Activated CD8-positive, alpha-beta T cell treated with anti-CD3 and anti-CD28 coated beads for 36 hours (primary cell): ENCODE measurements at places on chromosomes 12 and 14. TPM values are rescaled to one million over a fixed set of nuclear protein-coding genes. Genes with fewer than 3 reads are reported as not detected.

DNA sequence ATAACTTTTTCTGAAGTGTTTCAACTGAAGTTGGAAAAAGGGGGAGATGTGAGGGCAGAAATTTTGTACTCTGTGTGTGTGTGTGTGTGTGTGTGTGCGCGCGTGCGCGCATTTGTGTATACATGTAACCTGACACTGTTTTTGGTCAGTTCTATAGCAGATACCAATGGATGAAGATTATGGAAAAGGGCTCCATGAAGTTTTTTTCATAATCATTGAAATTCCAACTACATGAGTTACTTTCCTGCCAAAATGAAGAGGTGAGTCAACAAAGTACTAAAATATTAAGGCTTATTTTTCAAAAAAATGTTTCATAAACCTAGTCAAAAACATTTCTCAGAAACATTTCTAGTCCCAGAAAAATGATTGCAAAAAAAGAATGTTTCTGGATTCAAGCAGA is 25.7 kb upstream of the CERS5 start:
- H3K27me3 ChIP-seq: no peaks in the 10 kb centered on the region
- H3K36me3 ChIP-seq: peaks cover 24% of the 10 kb centered on the region
- no peak overlapping the region for H3K4me3 ChIP-seq
- DNase-seq: no peak
- peak overlapping the region; percentile 30 for H3K27ac ChIP-seq
- H3K4me1 ChIP-seq: peaks cover 15% of the 10 kb centered on the region

DNA sequence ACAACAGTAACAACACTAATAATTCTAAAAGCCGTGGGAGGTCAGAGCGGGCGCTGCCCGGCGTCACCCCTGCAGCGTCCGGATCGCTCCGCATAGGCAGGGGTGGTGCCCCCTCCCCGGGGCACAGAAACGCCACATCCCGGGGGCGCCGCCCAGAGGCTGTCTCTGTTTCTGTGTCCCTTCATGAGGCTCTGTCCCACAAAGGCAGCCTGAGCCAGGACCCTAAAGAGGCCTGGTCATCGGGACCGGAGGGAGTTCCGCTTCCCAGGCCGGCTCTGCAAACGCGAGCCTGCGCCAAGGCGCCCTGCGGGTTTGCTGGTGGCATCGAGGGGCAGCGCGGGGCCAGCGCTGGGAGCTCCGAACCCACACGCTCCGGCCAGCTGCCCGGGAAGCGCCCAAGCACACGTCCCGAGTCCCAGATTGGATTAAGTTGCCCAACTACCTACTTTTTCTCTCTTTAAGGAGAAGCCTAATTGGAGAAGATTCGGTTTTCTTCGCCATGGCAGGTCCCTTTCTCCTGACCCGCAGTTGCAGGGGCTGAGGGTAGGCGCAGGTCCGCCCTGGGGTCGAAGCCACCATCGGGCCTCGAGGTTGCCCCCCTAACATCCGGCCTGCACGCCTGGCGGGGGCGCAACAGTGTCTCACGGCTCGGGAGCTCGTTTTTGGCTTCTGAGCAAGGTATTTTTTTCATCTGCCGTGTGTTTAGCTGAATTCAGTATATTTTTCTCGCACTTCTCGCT is 421.7 kb downstream of the VRK1 start:
- peaks cover 19% of the 10 kb centered on the region for H3K4me1 ChIP-seq
- H3K36me3 ChIP-seq: no peaks in the 10 kb centered on the region

GRCh38 chr12:15987696-15988095 is 76.6 kb downstream of the DERA start:
- no peak overlapping the region for H3K27ac ChIP-seq
- no peaks in the 10 kb centered on the region for H3K4me1 ChIP-seq
- H3K36me3 ChIP-seq: peaks cover 50% of the 10 kb centered on the region
- no peak for DNase-seq
- H3K27me3 ChIP-seq: no peaks in the 10 kb centered on the region
- no peak overlapping the region for H3K4me3 ChIP-seq

The TAS2R8 gene
- total RNA-seq: not detected

The TMCC3 gene
- 0.25 TPM for total RNA-seq

DNA sequence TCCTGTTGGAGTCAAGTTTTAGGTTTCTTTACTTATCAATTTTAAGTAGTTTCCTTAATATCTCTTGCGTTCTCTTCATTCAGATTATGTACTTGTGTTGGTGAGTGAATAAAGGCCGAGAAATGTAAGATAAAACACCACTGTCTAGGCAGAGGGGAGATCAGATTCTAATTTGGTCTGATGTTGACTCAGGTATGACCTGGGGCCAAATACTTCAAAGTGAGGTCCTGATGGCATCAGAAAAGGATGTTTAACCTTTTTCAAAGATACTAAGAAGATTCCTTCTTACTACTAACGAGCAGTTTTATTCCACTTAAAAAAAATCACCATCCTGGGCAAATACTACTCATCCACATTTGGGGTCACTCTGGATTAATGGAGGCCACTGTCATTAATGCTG is 26.9 kb downstream of the APPL2 start:
- no peak overlapping the region for H3K27ac ChIP-seq
- peaks cover 10% of the 10 kb centered on the region for H3K36me3 ChIP-seq
- peaks cover 7% of the 10 kb centered on the region for H3K4me1 ChIP-seq

GRCh38 chr12:91104812-91105466 is 6.4 kb downstream of the LUM start:
- no peak for DNase-seq
- H3K4me3 ChIP-seq: no peak overlapping the region
- no peaks in the 10 kb centered on the region for H3K36me3 ChIP-seq
- H3K27ac ChIP-seq: no peak overlapping the region
- H3K4me1 ChIP-seq: no peaks in the 10 kb centered on the region

The TIGAR gene
- total RNA-seq: 8.7 TPM

- DNase-seq: no peak
- H3K27me3 ChIP-seq: no peaks in the 10 kb centered on the region
- H3K36me3 ChIP-seq: no peaks in the 10 kb centered on the region
- H3K4me1 ChIP-seq: no peaks in the 10 kb centered on the region
Measured at GRCh38 chr12:8817856-8818255, 4.6 kb upstream of the A2ML1 start.

The CBX5 gene
- 128 TPM for total RNA-seq

The KRT6C gene
- total RNA-seq: not detected

DNA sequence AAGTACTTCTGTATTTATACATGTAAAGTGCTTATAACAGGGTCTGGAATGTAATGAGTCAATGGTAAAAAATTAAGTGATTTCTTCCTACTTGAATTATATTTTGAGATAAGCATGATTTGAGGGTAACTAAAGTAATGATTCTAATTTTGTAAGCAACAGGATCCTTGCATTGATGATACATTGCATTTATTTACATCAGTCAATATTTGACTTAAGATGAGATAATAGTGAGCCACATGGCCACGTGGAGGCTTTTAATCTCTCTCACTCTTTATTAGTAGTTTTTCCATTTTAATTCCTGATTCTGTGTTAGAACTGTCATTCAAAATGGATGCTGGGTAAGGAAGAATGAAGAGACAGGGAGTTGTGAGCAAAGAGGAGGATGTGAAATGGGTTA is 298.1 kb upstream of the PRICKLE1 start:
- H3K27ac ChIP-seq: no peak overlapping the region
- H3K27me3 ChIP-seq: no peaks in the 10 kb centered on the region

GRCh38 chr14:104542871-104543830 is 36.4 kb upstream of the C14orf180 start:
- no peaks in the 10 kb centered on the region for H3K4me1 ChIP-seq
- no peaks in the 10 kb centered on the region for H3K36me3 ChIP-seq
- H3K27ac ChIP-seq: no peak overlapping the region
- H3K27me3 ChIP-seq: peaks cover 12% of the 10 kb centered on the region
- DNase-seq: no peak

- peaks cover 2% of the 10 kb centered on the region for H3K4me1 ChIP-seq
- H3K27ac ChIP-seq: no peak overlapping the region
- H3K4me3 ChIP-seq: no peak overlapping the region
- H3K27me3 ChIP-seq: no peaks in the 10 kb centered on the region
- no peaks in the 10 kb centered on the region for H3K36me3 ChIP-seq
Measured at GRCh38 chr14:96270565-96271420, 14.8 kb downstream of the BDKRB1 start.

DNA sequence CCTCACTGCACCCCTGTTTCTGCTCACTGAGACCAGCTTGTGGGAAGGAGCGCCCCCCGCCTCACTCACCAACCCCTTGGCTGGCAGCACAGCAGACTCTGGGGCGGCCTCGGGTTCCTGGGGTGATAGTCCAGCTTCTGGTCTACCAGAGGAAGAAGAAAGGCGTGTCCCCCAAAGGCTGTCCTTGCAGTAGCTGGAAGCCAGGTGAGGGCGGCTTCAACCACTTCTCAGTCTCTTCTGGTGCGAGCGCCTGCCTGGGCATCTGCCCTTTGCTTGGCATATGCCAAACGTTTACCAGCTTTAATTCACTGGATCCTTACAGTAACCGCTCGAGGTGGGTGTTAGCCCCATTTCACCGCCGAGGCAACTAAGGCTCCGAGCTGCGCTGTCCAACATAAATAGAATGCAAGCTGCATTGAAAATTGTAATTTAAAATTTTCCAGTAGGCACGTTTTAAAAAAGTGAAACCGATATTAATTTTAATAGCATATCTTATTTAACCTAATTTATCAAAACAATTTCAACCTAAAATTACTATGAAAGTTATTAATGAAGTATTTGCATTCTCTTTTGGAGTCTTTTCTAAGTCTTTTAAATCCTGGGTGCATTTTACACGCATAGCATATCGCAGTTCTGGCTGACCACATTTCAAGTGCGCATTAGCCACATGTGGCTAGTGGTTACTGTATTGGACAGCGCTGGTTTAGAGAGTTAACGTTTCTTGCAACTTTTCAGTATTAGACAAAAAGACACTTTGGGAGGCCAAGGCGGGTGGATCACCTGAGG is 872 bp downstream of the FAM177A1 start:
- H3K27me3 ChIP-seq: no peaks in the 10 kb centered on the region
- peak overlapping the region; percentile 97 for H3K27ac ChIP-seq
- H3K4me1 ChIP-seq: peaks cover 25% of the 10 kb centered on the region

DNA sequence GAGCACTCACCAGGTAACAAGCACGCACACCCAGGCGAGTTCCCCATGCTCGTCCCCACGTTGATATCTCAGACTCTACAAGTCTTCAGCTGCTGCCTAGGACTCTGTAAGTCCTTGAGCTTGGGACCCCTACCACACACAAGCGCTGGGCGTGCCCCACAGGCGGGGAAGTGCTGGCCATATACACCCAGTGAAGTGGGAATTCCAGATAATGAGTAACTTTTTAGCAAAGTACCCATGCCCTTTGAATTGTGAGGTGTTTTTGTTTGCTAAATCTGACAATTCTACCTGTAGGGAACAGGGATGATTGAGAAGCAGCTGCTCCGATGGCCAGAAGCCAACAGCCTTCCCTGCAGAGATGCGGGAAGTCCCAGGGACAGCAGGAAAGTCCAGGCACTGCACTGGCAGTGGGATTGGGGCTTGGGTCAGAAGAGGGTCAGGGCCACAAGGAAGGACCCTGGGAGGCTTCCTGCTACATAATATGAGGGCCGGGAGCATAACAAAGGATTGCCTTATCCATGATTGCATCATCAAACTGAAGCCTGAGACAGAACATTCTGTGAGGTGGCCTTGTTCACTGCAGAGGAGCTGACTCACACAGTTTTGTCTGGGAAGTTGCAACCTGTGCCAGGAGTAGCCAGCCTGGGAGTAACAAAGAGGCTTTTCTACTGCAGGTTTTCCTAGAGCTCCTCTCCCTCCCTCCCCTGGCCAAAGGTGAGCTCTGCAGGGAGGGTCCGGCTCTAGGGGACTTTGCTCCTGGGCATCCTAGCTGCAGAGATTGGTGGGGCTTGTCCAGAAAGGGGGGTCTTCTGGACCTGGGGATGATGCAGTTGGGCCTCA is 13.2 kb upstream of the SERPINA3 start:
- no peaks in the 10 kb centered on the region for H3K36me3 ChIP-seq
- no peak overlapping the region for H3K27ac ChIP-seq
- peaks cover 3% of the 10 kb centered on the region for H3K27me3 ChIP-seq
- H3K4me3 ChIP-seq: no peak overlapping the region
- no peaks in the 10 kb centered on the region for H3K4me1 ChIP-seq
- DNase-seq: no peak

The ACOT6 gene
- total RNA-seq: not detected
